Iris pigment epithelial cell (primary cell): ENCODE measurements at places on chromosomes 5 and 9.

DNA sequence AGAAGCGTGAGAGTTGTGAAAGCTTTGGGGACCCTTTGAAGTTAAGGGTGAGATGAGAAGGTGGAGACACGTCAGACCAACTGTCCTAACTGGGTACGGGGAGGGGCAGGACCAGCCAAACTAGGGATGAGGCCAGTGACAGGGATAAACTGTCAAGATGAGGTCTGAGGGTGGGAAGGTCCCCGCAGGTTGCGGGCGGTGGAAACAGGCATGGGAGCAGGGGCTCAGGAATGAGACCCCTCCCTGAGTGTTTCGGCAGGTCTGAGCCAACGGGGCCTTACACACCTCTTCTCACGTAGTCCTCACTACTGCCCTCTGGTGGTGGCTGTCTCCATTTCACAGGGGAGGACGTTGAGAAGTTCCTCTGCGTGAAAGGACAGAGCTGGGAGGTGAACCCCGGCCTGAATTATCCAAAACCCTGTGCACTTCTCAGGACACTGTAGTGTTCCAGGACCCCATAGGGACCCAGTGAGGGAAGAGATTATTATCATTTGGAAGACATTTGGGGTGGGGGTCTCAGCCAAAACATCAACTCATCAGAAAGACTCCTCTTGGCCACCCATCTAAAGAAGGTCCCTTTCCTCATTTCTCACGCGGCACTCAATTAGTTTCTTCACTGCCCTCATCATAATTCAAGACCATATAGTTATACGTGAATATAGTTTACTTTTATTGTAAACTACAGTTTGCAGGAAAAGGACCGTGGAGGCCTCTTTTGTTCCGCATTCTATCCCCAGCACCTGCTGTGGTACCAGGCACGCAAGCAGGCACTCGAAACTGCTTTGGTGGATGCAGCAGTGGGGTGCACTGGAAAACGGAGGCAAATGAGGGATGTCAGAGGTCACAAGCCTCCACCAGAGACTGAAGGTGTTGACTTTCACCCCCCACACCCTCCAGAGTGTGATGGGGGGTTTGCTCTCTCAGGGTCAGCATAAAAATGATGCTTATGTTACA, 21.7 kb upstream of the NANS start:
- DNase-seq, result peak; percentile 80

- no peak for DNase-seq
These were observed 3.7 kb upstream of the CACNA1B start for GRCh38 chr9:137873858-137874362.

- no peak for DNase-seq
These were observed at the start of gene PCDHAC1 for GRCh38 chr5:140925806-140926442. Gene PCDHAC1, plus strand, starts transcription at chr5:140926299. Its CDS starts 594 bp downstream, at chr5:140926893.

DNA sequence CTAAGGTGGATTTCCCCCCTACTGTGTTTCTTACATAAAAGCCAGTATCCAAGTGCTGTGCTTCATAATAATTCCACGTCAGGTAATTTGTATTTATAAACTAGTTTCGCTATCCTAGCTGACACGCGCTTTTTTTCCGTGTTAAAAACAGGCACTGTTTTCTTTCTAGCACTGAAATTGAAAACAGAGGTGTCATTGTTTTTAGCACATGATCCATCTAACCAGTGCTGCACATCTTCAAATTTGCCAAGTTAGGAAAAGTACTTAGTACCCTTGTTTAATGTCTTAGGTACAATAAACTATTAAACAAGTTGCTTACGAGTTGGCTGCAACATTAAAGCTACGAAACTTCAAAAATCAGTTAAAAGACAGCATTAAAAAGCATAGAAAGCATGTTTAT, 49.9 kb downstream of the JMY start:
- no peak for DNase-seq

- peak; percentile 75 for DNase-seq
These were observed 981.2 kb downstream of the TLE4 start for GRCh38 chr9:80552931-80553330.

- peak; percentile 25 for DNase-seq
These were observed 439.0 kb downstream of the EBF1 start for GRCh38 chr5:158660726-158661125.

DNA sequence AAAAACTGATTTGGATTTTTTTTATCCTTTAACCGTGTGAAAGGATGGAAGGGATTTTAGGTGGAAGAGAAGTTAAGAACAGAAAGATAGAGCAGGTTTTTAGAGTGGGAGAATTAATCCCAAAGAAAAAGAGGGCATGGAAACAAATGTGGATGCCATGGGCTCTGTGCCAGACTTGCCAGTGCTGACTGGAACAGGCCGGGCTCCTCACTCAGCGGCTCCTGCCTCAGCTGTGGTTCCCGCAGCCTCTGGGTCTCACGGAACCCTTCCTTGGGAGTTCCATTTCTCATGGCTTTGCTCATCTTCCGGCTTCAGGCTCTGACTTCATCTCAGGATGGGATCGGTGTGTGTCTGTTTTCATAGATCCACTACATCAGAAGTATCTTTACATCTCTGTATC, 30.4 kb upstream of the SLC2A8 start:
- DNase-seq, result no peak

GRCh38 chr5:65068410-65068809, 299.7 kb downstream of the CWC27 start:
- no peak for DNase-seq

DNA sequence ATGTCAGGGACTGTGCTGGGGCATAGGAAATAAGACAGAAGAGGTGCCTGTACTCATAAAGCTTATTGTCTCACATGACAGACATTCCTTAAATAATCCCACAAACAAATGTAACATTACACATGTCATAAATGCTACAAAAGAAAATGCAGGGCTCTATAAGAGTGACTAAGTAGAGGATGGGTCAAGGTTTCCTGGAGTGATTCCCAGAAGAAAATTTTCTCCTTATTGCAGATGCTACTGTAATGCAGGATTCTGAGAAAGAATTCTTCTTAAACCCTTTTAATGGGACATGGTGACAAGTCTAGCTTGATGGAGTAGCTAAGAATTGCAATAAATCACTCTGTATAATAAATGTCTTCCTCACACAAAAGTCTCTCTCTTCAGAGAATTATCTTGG, 55.7 kb downstream of the SH3TC2 start:
- peak; percentile 23 for DNase-seq

DNA sequence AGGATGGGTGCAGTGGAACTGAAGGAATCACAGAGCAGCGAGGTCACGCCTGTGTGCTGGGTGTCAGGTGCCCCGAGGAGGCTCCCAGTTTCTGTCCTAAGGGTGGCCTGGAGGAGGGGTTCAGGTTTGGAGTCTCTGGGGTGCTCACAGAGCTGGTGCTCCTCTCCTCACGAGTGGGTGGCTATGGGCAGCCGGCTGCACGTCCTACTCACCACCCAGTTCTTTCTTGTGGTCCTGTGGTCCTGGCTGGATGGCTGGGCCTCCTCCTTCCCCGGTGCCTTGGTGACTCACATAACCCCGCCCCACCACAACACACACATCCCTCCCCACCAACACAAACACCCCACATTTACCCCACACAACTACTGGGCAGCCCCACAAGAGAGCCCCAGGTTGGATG, 9.9 kb upstream of the PTGS1 start:
- DNase-seq, result peak; percentile 57

- peak; percentile 82 for DNase-seq
These were observed 69.9 kb upstream of the PLPP1 start for GRCh38 chr5:55604611-55605067.

GRCh38 chr9:92044936-92045335, 70.3 kb downstream of the SPTLC1 start:
- no peak for DNase-seq

- DNase-seq, result no peak
These were observed 439.5 kb upstream of the CD180 start for GRCh38 chr5:67636091-67636490.

- no peak for DNase-seq
These were observed 291.1 kb upstream of the TUT7 start for GRCh38 chr9:86645303-86645702.

- no peak for DNase-seq
These were observed 162.7 kb upstream of the IRX2 start for GRCh38 chr5:2914022-2914661.

- no peak for DNase-seq
These were observed 91.5 kb downstream of the TLE4 start for GRCh38 chr9:79663300-79663699.

DNA sequence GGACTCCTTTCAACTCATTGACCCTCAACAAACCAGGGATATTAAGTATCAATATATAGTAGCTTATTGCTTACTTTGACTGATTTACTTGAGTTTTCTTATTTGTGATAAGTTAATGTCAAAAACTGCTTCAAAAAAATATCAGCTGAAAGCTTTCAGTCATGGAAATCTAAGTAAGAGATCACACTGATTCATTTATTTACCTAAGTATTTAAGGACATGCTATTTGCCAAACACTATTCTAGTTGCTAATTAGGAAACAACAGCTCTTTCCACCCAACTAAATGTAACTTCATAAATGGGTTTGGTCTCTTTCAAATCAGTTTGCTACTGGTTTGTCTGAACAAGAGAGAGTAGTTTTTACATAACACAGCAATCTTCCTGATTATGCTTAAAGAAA, 48.2 kb downstream of the CHD1 start:
- peak; percentile 15 for DNase-seq

DNA sequence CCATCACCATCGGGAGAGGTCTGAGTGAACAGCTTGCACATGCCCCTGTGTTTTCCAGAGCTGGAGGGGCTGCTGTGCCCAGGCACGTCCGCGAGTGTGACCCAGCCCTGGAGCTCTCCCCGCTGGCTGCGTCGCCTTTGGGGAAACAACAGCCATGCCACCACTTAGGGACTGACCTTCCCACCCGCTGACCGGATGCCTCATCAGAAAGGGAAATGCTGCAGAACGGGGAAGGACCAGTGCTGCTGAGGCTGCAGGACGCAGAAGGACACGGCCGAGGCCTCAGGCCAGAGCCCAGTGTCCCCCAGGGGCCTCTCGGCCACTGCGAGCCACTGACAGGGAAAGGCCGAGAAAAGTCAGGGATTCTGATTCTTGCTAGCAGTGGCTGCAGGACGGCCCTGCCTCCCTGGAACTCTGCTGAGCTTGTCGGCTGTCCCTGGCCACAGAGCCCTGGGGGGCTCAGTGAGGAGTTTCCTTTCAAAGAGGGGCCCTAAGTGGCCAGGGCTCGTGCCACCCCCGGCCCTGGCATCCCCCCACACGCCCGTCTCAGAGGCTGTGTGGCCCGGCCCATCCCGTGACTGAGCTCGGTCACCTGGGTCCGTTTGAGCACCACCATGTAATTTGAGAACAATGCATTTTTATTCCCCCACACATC, 130.8 kb downstream of the ZNF354C start:
- no peak for DNase-seq

DNA sequence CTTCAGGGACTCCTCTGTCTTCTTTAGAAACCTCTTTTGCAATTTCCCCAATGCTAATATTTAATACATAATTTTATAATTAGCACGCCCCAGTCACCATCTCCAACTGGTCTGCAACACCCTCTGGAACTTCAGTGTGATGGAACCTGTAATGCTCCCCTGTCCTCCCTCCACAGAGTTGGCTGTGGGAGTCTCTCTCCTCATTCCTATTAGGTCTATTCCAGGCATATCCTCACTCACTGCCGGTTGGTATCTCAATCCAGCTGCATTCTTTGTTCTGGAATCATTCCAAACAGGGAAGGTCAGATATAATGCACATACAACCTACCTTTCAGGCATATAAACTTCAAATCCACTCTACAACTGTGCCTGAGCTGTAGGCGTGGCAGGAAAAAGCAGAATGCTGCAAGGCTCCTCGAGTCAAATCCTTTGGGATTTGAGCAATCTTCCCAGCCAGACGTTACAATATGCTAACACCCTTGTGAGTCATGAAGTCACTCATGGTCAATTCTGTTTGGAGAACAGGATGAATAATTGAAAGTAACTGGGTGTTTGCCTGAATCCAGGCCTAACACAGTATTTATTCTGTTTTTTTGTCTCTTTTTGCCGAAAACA, 293.8 kb downstream of the CWC27 start:
- peak; percentile 74 for DNase-seq

DNA sequence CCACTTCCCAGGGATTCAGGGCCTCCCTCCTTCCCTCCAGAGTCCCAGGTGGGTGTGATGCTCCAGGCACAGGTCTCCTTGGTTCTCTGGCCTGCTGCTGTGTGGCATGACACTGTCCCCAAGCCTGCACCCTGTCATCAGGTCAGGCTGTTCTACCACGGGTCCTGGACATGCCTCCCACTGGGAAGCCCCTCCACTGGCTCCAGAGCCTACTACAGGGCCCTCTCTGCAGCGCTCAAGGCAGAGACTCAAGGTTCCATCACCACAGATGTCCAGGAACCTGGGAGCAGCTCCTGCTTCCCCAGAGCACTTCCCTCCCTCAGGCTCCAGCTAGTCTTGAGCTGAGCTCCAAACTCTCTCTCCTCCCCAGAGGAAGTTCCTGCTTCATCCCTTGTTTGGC, 237.3 kb downstream of the PBX3 start:
- no peak for DNase-seq

- peak; percentile 24 for DNase-seq
These were observed 27.0 kb downstream of the C5 start for GRCh38 chr9:121023064-121023463.

DNA sequence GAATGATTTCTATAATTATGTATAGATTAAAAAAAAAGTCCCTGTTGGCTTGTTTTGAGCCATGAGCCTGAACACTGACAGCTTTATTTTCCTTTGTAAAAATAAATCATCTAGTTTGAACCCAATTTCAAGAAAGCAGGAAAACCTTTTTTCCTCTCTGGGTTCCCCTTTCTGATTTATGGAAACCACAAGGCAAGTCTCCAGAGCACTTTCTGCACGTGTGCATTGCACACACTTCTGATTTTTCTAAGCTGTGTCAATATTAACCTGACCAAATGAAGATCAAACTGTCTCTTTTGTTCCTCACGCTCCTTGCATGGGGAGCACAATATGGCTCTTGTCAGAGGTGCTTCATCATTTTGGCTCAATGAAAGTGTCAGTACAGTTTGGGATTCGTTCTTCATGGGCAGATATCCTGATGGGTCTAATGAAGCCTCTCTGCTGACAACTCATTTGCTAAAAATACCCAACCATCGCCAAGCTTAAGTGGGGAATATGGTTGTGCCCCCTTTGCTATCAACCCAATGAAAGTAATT, 39.2 kb upstream of the PCA3 start:
- no peak for DNase-seq

DNA sequence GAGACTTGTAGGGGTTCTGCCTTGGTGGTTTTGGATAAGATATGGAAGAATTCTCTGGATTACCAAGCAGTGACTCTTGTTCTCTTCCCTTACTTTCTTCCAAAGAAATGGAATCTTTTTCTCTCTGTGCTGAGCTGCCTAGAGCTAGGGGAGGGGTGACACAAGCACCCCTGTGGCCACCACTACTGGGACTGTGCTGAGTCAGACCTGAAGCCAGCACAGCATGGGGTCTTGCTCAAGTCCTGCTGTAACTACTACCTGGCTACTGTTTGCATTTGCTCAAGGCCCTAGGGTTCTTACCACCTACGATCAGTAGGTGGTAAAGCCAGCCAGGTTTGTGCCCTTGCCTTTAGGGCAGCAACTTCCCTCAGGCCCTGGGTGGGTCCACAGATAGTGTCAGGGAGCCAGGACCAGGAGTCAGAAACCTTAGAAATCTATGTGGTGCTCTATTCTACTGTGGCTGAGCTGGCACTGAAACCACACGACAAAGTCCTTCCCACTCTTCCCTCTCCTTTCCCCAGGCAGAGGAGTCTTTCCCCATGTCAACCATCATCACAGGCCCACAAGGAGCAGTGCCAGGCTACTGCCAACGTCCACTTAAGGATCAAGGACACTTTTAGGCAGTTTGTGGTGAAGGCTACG, 53.8 kb downstream of the SREK1 start:
- DNase-seq, result peak; percentile 13
